ENCODE measurements at places on chromosomes 4 and X.

GRCh38 chr4:184415071-184415470, 59.3 kb downstream of the IRF2 start:
- DNase-seq = no peak

- no peak for DNase-seq
Observed at GRCh38 chr4:183600189-183600685, 58.7 kb downstream of the RWDD4 start.

GRCh38 chrX:139825618-139826017, 107.2 kb downstream of the ATP11C start:
- DNase-seq = no peak

DNA sequence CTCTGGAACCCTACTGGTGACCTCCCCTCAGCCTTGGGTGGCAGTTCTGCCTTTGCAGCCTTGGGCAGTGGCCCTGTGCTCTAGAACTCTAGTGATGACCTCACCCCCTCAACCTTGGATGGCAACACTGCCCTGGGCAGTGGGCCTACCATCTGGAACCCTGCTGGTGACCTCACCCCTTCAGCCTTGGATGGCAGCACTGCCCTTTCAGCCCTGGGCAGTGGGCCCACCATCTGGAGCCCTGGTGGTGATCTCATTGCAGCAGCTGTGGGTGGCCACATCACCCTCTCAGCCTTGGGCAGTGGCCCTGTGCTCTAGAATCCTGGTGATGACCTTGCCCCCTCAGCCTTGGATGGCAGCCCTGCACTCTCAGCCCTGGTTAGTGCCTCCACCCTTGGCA, 129.3 kb downstream of the RBMX2 start:
- no peak for DNase-seq

DNA sequence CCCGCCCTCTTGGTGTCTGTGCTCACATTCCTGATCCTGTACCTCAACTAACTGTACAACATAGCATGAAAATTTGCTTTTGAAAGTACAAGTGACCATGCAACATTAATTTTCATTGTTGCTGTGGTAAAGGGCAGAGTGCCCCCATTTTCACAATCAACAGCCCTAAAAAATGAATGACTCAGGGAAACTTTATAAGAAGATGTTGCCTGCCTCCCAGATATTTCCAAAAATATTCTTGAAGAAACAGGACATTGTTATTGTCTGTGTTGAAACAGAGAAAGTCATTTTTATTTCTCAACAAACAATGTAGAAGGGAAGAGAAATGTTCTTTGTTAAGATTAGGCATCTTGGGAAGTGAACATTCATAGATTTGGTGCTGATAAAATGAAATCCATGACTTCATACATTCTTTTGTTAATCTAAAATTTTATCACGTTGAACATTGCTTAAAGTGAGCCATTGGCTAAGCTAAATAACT, 113.9 kb upstream of the ANXA3 start:
- DNase-seq = no peak

DNA sequence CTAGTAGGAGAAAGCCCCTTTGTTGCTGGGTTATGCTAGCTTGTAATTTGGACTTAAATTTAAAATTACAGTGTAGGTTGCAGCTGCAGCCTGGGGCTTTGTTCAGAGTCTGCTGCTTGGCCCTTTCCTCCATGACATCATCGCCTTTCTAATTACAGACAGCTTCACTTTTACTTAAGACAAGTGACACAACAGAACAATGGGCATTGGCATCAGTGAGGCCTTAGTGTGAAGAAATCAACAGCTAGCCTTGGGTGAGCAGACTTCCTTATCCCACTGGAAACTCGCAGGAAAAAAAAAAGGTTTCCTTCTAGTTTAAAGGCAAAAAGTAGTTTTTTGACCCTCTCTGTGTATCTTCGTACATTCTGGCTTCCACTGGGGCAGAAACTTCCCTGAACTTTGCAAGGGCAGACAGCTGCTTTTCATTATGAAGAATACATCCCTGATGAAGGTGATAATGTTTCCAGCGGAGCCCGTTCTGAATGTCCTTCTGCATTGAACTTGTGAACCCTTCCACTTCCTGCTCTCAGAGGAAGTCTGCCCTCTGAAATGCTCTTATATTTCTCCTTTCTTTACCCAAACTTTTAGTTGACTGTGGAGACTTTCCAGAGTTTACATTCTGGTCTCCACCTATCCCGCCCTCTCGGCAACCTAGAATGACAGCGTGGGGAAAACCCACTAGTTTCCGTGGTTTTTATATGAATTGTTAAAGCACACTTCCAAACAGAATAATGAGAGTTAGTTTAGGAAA, 123.2 kb upstream of the FAM9C start:
- DNase-seq = peak; percentile 64

DNA sequence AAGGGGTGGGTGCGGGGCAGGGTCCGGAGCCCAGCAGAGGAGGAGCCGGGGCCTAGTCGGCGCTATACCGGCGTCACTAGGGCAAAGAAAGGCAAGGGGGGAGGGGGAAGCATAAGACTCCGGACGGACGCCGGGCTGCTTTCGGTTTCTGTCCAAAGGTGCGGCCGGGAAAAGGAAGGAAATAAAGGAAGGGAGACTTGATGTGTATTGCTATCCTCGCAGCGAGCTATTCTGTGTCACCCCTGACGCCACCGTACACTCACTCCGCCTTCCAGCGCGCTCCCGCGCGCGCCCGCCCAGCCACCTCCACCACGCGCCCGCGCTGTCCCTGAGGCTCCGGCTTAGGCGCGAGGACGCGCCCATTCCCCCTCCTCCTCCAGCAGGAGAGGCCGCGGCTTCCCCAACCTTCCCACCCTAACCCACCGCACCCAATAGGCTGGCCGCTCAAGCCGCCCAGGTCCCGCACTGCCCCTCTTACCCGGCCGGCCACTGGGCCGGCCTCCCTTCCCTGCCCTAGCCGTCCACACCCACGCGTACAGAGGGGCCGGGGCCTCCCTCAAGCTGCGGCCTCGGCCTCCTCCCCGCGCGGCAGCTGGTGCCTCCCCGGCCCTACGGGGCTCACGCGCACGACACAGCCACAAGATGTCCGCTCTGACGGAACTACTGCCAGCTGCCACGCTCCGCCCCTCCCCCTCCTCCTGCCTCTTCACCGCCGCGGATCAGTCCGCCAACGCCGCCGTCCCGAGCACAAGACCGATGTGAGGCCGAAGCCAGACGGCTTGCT, at the start of gene UBE2D3:
Gene UBE2D3 (minus strand): TSS at position 662 of the 784 bp plus-strand sequence. CDS start 1,043 bp downstream, outside the sequence.
- DNase-seq = peak; percentile 95

- DNase-seq = no peak
Observed at GRCh38 chrX:29376584-29376983, 789.3 kb downstream of the IL1RAPL1 start.

GRCh38 chrX:106899276-106899675, 3.9 kb downstream of the RIPPLY1 start:
- DNase-seq = no peak

DNA sequence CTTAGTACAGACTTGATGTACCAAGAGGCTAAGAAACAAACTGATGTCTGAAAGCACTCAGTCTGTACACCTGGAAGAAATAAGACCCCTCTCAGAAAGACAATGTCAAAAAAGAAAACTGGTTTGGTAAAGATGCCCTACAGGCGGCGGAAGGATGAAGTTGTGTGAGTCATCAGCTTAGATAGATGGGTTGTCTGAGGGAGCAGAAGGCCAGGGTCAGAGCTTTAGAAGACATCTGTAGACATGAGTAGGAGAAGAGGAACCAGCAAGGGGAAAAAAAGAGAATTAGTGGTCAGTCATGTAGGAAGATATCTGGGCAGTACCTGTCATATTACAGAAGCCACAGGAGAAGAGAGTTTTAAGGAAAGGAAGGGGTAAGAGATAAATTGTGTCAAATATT, 8.3 kb downstream of the SRPX2 start:
- no peak for DNase-seq

- peak; percentile 59 for DNase-seq
Observed at GRCh38 chr4:83599183-83599582, 63.3 kb downstream of the GPAT3 start.

- no peak for DNase-seq
Observed at GRCh38 chr4:537436-538264, 38.4 kb downstream of the TMEM271 start.

- DNase-seq = peak; percentile 74
Observed at GRCh38 chr4:88054229-88054628, 46.8 kb downstream of the PKD2 start.

- no peak for DNase-seq
Observed at GRCh38 chrX:71995122-71995521, 84.5 kb downstream of the NHSL2 start.

- no peak for DNase-seq
Observed at GRCh38 chr4:86130160-86130933, 229.5 kb downstream of the MAPK10 start.

GRCh38 chr4:185110375-185110823, 32.7 kb upstream of the SLC25A4 start:
- no peak for DNase-seq

- peak; percentile 50 for DNase-seq
Observed at GRCh38 chrX:78104447-78105176, 564 bp downstream of the PGK1 start.

- DNase-seq = no peak
Observed at GRCh38 chr4:175905925-175906324, 93.9 kb upstream of the GPM6A start.
